ENCODE measurements at places on chromosomes 3 and 15. TPM values are rescaled to one million over a fixed set of nuclear protein-coding genes. Genes with fewer than 3 reads are reported as not detected.
A peak's percentile ranks its signal among the peaks of the same experiment; 100 is the strongest.

DNA sequence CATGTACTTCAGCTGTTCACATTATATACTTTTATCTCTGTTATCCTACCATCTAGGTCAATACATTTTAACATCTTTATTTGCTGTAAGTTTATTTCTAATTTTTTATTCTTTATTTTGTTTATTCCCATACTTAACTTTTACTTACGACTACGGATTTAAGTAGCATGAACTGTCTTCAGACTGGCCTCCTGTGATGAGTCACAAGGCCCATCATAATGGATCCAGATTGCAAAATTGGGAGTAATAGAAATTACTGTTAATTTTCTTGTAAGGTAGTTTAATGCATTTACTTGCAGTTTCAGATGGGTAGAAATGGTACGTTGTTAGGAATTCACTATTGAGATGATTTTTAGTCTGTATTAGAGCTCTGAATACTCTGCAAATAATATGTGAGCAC, 45.9 kb downstream of the PPARG start:
- peak; percentile 26 for DNase-seq

DNA sequence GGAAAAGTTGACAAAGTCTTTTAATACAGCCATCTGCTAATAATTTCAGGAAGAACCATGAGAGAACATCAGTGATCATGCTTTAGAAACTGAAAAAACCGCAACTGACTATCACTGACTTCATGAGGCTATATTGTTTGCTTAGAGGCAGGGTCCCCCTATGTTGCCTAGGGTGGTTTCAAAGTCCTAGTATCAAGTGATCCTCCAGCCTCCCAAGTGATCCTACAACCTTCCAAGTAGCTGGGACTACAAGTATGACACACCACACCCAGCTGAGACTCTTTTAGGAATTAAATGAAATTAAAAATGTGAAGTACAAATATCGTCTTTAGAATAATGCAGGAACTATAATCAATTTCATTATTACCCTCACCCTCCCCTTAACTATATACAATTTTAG, 58.3 kb upstream of the CSPG5 start:
- no peak for DNase-seq

DNA sequence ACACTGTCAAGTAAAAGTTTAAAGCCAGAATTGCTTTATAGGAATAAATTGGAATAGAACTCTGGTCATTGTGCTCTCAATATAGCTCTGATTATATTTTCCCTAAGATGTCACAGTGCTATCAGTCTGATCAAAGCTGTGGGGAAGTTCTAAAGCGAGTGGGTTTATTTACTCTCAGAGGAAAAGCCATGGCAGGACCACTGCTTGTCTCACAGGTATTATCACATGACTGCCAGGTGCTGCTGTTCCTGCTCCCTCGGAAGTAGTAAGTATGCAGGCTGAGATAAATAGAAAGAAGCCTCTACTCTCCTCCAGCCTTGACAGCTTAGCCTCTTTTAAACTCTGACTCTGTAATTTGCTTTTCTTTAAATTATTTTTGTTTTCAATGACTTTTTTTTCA, 49.1 kb upstream of the UTS2B start:
- DNase-seq: no peak

DNA sequence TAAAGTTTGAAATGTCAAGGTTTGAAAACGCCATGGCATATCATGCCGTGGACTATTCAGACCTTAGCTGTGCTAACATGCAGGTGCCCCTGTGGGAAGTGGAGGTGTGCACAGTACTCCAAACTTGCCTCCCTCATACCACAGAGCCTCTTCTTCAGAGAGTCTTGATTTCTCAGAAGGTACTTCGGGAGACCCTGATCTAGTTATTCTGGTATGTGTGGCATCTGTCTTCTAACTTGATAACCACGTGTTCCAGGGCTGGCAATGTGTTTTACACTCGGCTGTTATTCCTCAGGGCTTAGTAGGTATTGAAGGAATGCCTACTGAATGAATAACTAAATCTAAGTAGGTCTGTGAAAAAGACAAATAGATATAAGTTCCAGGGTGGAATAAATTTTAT, 309.9 kb downstream of the CLSTN2 start:
- DNase-seq: no peak

GRCh38 chr3:86793786-86794185, 197.2 kb downstream of the VGLL3 start:
- DNase-seq: peak; percentile 94

GRCh38 chr15:29986946-29987345, 95.8 kb upstream of the GOLGA8J start:
- no peak for DNase-seq

- DNase-seq: no peak
These were observed 8.7 kb downstream of the ESYT3 start for GRCh38 chr3:138443091-138443490.

- DNase-seq: peak; percentile 23
These were observed 19.3 kb downstream of the POMGNT2 start for GRCh38 chr3:43086460-43087165.

- peak; percentile 21 for DNase-seq
These were observed 84.3 kb downstream of the ADAMTS7 start for GRCh38 chr15:78726870-78727551.

GRCh38 chr3:147377412-147378367, 28.7 kb downstream of the ZIC4 start:
- peak; percentile 31 for DNase-seq

- DNase-seq: no peak
These were observed 3.5 kb upstream of the NEO1 start for GRCh38 chr15:73048624-73049295.

DNA sequence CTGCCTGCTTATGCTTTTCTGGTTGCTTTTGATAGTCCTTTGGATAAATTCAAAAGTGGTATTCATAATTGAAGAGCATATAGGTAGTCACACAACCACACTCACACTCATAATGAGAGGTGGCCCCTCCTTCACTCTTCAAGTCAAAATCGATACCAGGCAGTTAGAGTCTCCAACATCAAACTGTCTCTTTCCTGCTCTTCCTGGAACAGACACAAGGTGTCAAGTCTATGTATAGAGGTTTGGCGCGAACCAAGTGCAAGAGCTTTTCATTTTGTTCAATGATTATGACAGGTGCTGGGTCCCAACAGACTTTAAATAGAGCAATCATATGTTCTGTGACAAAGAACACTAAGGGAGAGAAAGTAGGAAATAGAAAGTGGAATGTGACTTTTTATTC, 29.9 kb upstream of the RGMA start:
- no peak for DNase-seq

DNA sequence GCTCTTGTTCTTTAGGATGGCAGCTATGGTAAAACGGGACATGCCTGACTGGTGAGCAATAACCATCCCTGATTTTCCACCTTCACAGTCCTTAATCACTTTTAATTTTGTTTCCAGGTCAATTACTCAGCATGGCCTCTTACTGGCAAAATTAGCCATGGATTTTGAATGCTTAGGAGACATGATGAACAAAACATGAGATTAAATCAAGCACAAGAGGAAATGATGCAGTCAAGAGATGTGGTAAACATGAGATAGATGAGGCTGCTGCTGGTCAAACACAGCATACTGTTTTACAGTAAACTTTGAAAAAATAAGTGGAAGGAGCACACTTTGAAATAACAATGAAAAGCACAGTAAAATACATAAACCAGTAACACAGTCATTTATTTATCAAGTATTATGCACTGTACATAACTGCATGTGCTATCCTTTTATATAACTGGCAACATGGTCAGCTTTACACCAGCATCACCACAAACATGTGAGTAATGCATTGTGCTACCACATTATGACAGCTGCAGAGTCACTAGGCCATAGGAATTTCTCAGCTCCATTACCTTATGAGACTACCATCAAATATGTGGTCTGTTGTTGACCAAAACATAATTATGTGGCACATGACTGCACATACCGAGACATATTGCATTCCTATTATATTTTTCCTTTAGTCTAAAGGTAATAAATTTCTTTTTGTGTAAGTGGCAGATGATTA, 30.1 kb upstream of the ZNF502 start:
- peak; percentile 80 for DNase-seq

DNA sequence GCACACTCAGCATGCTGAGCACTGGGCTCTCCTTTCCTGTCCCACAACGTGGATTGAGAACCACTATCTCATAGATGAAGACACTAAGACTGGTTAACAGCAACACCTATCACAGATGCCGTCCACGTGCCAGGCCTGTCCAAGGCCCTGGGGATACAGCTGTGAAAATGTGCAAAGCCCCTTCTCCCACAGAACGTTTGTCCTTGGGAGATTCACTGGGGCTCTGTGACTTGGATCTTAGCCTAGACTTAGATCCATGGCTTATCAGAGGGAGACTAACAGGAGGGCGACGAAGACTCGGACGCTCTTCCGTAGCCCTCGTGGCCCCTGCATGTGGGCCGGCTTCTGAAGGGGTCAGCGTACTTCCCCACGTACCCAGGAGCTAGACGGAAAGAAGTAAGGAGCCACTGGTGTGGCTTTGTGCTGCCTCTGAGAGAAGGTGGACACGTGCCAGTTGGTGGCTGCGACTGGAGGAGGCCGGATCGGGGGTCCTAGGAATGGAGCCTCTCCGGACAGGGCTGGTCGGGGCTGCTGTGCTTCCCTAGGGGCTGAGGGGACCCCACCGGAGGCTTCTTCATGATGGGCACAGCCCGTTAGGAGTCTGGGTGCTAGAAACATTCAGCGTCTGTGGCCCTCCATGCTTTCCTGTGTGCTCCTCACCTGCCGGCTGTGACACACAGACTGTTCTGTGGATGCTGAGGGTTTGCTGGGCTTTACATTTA, 964 bp downstream of the NRROS start:
- DNase-seq: no peak

GRCh38 chr3:24519368-24520100, 24.9 kb upstream of the THRB start:
- peak; percentile 47 for DNase-seq

DNA sequence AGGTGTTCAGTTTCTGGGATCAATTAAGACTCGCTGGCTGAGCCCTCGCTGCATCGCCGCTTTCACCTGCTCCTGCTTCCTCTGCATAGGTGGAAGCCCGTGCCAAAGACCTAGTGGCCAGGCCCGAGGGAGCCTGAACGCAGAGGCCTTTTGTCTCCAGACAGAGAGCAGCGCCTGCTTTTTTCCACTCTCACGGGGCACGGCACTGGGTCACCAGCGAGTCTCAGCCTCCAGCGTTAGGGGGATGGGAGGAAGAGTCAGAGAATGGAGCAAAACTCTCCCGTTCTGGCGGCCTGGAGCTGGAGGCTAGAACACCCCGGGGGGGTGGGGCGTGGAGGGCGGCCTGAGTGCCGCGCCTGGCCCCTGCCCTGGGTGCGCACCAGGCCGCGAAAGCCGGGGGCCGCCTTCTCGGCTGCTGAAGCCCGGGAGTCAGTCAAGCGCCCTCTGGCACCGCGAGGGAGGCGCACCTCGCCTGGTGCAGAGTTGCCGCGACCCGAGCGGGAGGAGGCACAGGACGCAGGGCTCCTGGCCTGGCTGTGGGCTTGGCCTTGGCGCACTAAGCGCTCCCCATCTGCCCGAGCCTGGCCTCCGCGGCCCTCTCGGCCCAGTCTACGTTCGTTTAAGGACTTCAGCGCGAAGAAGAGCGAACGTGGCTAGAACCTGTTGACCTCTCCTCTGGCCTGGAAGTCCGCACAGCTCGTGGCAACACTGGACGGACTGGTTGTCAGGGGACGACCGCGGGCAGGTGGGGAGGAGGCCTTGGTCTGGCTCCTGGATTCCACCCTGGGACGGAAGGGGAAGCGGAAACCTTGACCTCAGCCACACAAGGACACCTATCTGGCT, 21.5 kb downstream of the NR2F2 start:
- no peak for DNase-seq

- no peak for DNase-seq
These were observed 174.3 kb downstream of the EBLN2 start for GRCh38 chr3:73235768-73236167.

DNA sequence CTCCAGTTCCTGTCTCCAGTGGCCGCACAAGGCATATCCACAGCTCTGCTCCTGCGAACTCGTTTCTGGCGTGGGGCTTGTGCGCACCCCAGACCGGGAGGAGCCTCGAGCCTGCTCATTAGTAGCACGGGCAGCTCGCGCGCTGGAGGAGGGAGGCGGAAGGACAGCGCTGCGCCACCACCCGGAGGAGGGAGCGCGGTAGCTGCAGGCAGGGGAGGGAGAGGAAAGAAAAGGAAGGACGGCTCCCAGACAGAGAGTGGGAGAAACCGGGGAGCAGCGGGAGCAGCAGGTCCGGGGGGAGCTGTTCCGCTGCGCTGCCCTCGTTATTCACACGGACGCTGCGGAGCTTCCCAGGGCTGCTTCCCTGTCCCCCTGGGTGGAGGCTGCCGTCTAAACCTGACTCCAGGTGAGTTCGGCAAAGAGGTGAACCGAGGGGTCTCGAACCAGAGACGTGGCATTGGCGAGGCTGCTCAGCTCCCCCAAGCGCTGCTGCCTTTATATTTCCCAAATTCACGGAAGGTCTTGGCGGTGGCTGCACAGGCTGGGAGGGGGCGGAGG, 121.3 kb upstream of the ZNF717 start:
- DNase-seq: peak; percentile 68

DNA sequence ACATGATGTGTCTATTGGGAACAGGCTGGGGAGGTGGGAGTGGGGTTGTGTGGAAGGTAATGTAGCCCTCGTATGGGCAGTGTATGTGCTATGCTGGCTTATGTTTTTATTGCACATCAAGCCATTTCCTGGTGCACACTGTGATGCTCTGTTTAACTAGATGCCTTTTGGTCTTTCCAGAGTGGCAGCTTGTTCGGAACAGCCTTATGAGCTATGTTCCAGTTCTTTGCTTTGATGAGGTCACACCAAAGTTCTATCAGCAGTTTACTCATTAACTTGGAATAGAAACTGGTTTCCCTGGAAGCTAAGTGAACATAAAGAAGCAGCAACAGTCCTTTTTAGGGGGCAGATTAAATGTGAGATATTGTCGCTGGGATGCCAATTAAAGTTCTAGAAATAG, 133.9 kb downstream of the DIPK2A start:
- no peak for DNase-seq

DNA sequence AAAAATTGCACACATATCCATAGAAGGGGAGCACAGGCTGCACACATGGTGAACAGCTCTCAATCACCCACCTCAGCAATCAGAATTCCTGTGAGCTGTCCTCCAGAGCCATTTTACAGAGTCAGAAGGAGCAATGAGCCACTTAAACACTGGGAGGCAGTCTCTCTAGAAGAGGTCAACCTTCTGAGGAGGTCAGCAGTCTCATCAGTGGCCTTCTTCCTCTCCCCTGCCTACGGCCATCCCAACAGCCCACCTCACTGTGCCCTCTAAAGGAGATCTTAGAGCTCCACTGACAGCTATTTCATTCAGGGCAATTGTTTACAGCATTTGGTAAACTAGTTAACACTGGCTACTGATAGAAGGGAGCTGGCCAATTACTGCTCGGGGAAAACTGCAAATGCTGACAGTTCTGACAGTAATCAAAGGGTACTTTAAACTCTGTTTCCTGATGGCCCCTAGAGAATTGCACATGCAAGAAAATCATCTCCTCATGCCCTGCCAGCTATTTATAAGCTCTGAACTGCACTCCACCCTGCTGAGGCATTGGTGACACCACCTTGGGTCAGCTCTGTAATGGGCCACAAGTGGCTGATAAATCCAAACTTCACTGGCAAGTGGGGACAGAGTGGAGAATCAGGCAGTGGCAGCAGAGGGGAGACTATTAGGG, 42.1 kb upstream of the TSPAN3 start:
- DNase-seq: peak; percentile 52

The IL20RB gene
- 107 TPM for total RNA-seq

The PLA2G4B gene
- 1.4 TPM for total RNA-seq

The COLQ gene
- 1.1 TPM for total RNA-seq

The TMEM207 gene
- total RNA-seq: not detected

The SLC22A13 gene
- total RNA-seq: 0.38 TPM

The BFSP2 gene
- total RNA-seq: not detected

The FANCD2OS gene
- not detected for total RNA-seq

The LYZL4 gene
- total RNA-seq: not detected

The FBXL2 gene
- total RNA-seq: 3.2 TPM

The CHDH gene
- 0.11 TPM for total RNA-seq
